ENCODE measurements at places on chromosomes 2 and 18.

GRCh38 chr2:210635257-210635656 lies 78.9 kb downstream of the CPS1 start:
- no peak for DNase-seq

DNA sequence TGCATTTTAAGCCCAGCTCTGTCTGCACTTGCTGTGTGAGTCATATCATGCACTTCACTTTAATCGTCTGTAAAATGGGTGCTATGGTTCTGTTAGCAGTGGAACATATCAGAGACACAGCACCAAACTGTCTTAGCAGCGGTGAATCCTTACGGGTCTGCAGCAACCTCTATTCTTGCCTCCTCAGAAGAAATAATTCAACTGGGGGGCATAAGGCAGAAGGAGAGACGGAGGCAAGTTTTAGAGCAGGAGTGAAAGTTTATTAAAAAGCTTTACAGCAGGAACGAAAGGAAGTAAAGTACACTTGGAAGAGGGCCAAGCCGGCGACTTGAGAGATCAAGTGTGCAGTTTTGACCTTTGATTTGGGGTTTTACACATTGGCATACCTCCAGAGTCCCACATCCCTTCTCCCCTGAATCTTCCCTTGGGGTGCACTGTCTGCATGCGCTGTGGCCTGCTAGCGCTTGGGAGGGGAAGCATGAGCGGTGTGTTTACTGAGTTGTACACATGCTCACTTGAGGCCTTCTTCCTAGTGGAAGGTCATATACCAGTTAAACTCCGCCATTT lies 109.8 kb downstream of the DDX1 start:
- no peak for DNase-seq

GRCh38 chr18:28766721-28767120 lies 589.8 kb upstream of the CDH2 start:
- DNase-seq = no peak

- no peak for DNase-seq
Observed at GRCh38 chr2:121071034-121071504, 213.9 kb downstream of the TFCP2L1 start.

All from NT2/D1 (cell line).